CD4-positive, alpha-beta T cell (primary cell): ENCODE measurements at places on chromosomes 11 and 22.

DNA sequence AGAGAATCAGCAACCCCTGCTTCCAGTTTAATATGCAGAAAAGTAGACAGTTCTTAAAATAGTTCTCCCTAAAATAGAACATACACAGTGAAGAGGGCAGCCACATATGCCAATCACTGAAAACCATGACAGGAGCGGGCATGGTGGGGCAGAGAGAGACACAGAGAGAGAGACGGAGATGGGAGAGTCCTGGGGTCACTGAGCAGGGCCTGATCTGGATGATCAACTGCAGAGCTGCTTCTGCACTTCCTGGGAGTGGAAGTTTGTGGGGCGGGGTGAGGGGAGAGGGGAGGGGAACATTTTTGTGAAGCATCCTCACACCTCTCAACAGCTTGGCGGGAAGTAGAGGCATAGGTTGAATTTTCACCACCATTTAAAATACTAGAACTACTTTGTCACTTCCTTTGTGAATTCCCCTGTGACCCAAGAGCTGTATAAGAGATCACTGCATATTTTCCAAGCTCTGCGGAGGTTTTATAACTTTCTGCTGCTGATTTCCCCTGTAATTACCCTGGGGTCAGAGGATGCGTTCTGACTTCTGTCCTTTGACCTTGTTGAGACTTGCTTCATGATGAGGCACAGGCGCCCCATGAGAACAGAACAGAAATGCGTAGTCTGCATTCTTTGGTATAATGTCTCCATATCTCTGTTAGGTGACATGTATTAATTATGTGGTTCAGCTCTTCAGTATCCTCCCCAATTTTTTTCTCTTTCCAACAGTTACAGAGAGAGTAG is 419.4 kb downstream of the BRD1 start:
- DNase-seq: no peak

DNA sequence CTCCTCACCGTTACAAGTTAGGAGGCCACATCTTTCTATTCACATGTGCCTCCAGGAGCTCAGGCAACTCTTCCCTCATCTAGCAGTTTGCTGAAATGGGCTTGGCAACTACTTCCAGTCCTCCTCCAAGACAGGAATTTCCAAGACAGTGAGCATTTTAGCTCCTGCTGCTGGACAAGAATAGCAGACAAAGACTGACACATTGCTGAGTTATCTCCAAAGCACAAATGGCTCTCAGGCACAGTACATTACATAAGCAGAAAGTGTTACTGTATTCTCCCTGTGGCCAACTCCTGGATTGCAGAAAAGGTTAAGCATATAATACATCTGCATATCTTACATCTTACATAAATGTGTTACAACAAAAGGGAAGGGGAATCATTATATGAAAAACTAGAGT is 83.2 kb upstream of the POU2AF2 start:
- no peak for DNase-seq

DNA sequence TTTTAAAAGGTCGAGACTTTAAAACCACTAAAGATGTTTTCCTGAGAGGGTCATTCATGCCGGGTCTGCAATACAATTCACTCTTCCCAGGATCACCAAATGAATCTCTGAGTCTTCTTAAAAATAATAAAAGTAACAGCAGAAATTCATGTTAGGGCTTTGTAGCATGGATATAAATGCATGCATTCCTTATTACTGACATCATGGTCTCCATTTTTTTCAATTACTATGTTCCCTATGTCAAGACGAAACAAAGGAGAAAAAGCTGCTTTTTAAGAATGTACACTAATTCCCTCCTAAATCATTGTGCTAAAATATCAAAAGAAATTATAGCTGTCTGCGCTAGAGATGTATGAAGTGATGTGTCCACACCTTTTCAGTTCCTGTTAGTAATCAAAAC is 789.9 kb upstream of the LRRC4C start:
- no peak for DNase-seq

DNA sequence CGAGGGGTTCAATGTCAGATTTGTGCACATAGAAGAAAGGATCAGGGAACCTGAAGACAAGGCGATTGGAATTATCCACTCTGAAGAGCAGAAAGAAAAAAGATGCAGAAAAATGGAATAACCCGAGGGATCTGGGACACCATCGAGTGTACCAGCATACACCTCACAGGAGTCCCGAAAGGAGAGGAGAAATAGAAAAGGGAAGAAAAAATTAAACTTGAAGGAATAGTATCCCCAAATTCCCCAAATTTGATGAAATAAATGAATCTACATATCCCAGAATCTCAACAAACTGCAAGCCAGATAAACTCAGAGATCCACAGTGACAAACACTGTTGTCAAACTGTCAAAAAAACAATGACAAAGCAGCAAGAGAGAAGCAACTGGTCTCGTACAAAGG is 21.4 kb downstream of the IL17REL start:
- DNase-seq: no peak

- DNase-seq: no peak
These were observed 437.5 kb downstream of the TBC1D22A start for GRCh38 chr22:47199979-47200272.

DNA sequence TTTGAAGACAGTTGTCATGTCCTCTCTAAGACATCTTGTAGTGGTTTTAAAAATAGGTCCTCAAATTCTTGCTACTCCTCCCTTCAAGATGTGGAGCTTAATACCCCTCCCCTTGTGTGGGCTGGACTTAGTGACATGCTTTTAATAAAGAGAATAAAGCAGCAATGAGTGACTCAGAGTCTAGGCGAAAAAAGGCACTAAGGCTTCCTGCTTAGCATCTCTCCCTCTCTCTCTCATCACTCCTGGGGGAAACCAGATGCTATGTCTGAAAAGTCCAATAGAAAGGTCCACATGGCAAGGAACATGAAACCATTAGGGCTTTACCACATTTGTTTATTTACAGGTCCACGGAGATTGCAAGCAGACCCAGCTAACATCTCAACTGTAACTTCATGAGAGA is 11.7 kb downstream of the SERGEF start:
- DNase-seq: no peak

DNA sequence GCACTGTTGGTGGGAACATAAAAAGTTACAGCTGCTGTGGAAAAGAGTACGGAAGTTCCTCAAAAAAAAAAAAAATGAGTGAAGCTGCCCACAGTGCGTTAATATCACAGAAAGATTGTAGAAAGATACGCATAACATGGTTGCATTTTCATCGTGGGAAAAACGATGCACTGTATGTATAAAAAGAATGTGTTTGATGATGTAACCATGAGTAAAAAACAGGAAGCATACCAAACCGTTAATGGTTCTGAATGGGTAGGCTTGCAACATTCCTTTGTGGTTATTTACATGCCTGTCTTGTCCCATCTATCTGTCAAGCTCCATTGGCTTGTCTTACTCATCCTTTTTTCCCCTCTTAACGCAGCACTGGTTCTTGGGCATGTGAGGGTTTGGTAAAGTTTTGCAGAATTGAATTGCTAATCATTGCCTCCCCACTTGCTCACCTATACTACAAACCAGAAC is 33.8 kb upstream of the DKK3 start:
- DNase-seq: no peak
